Glomerular endothelial cell (primary cell): ENCODE measurements at places on chromosomes 2 and 18. TPM values are rescaled to one million over a fixed set of nuclear protein-coding genes. Genes with fewer than 3 reads are reported as not detected.

The ZEB2 gene
- 24.4 and 28.2 TPM in 2 replicates for total RNA-seq

The GREB1 gene
- 0.29 and 0.64 TPM in 2 replicates for total RNA-seq

The LIMS2 gene
- 15.6 and 22.9 TPM in 2 replicates for total RNA-seq

The ECEL1 gene
- total RNA-seq, result not detected in 2 replicates

The ABCG5 gene
- not detected in 2 replicates for total RNA-seq

The DNAJC5G gene
- 0.47 TPM in 1 of 2 replicates, not detected in the other for total RNA-seq

The CNTNAP5 gene
- not detected in 2 replicates for total RNA-seq

The CYBRD1 gene
- 13.1 and 18.4 TPM in 2 replicates for total RNA-seq

The GKN1 gene
- total RNA-seq, result not detected in 2 replicates

The SCYGR4 gene
- not detected in 2 replicates for total RNA-seq

The ACVR1C gene
- 0.06 and 0.15 TPM in 2 replicates for total RNA-seq

The PDE1A gene
- total RNA-seq, result 0.06 TPM in 1 of 2 replicates, not detected in the other

The KLHL29 gene
- total RNA-seq, result 6.5 and 8.3 TPM in 2 replicates

The OSBPL6 gene
- total RNA-seq, result 0.53 and 1.7 TPM in 2 replicates

The RTP5 gene
- total RNA-seq, result not detected in 2 replicates

The GPC1 gene
- 141 and 173 TPM in 2 replicates for total RNA-seq

The PLEKHM3 gene
- 4.1 and 7.8 TPM in 2 replicates for total RNA-seq

The CLEC4F gene
- 0.18 TPM in 1 of 2 replicates, not detected in the other for total RNA-seq

The TLK1 gene
- total RNA-seq, result 22.8 and 30.8 TPM in 2 replicates

The DSG2 gene
- total RNA-seq, result 15.5 TPM in 2 replicates

The SKA1 gene
- 1.7 and 9.8 TPM in 2 replicates for total RNA-seq

The MREG gene
- 7.7 and 10.3 TPM in 2 replicates for total RNA-seq

The RAB17 gene
- 0.39 and 1.5 TPM in 2 replicates for total RNA-seq

The MTIF2 gene
- total RNA-seq, result 12.9 and 16.1 TPM in 2 replicates

The ANKMY1 gene
- 7.1 and 8.3 TPM in 2 replicates for total RNA-seq

The CD8B2 gene
- total RNA-seq, result not detected in 2 replicates

The ABI2 gene
- 24.1 and 42.8 TPM in 2 replicates for total RNA-seq

The MAP3K19 gene
- total RNA-seq, result not detected in 2 replicates

The CYP27A1 gene
- 15.8 and 24.0 TPM in 2 replicates for total RNA-seq

The HSPD1 gene
- 153 and 164 TPM in 2 replicates for total RNA-seq

The ALS2 gene
- 20.8 and 23.5 TPM in 2 replicates for total RNA-seq

The PCARE gene
- total RNA-seq, result not detected in 2 replicates

The PKDCC gene
- total RNA-seq, result 4.0 and 8.5 TPM in 2 replicates

The TUBA4B gene
- not detected in 2 replicates for total RNA-seq

The CAPN14 gene
- 0.15 and 0.35 TPM in 2 replicates for total RNA-seq

The UGT1A5 gene
- not detected in 2 replicates for total RNA-seq

The TRIM54 gene
- 0.12 TPM in 1 of 2 replicates, not detected in the other for total RNA-seq

The PRKAG3 gene
- not detected in 2 replicates for total RNA-seq

The DPYSL5 gene
- total RNA-seq, result not detected in 2 replicates

The ANKRD44 gene
- total RNA-seq, result 8.4 and 11.6 TPM in 2 replicates

The SIX2 gene
- 1.8 and 10.5 TPM in 2 replicates for total RNA-seq

The ST6GAL2 gene
- total RNA-seq, result 17.4 and 39.5 TPM in 2 replicates

The TACR1 gene
- total RNA-seq, result not detected in 2 replicates

The TEX44 gene
- not detected in 2 replicates for total RNA-seq

The NPAS2 gene
- total RNA-seq, result 14.7 and 15.8 TPM in 2 replicates

The ABCB11 gene
- total RNA-seq, result 0.18 TPM in 1 of 2 replicates, not detected in the other

The CAVIN2 gene
- total RNA-seq, result 240 and 291 TPM in 2 replicates

The USP14 gene
- 37.2 and 65.2 TPM in 2 replicates for total RNA-seq

The PPM1B gene
- 15.5 and 16.3 TPM in 2 replicates for total RNA-seq

The SCYGR5 gene
- not detected in 2 replicates for total RNA-seq

The RGPD8 gene
- 4.6 and 7.3 TPM in 2 replicates for total RNA-seq

The LYPD6 gene
- 1.1 and 1.5 TPM in 2 replicates for total RNA-seq

The AQP12B gene
- not detected in 2 replicates for total RNA-seq

The SAP130 gene
- total RNA-seq, result 10.7 and 13.8 TPM in 2 replicates

The CCT7 gene
- total RNA-seq, result 322 and 334 TPM in 2 replicates

The GLI2 gene
- 1.7 and 3.7 TPM in 2 replicates for total RNA-seq

The ZNF385B gene
- total RNA-seq, result not detected in 2 replicates
